Calu3 (cell line): ENCODE measurements at places on chromosomes 16 and 17. TPM values are rescaled to one million over a fixed set of nuclear protein-coding genes. Genes with fewer than 3 reads are reported as not detected.

DNA sequence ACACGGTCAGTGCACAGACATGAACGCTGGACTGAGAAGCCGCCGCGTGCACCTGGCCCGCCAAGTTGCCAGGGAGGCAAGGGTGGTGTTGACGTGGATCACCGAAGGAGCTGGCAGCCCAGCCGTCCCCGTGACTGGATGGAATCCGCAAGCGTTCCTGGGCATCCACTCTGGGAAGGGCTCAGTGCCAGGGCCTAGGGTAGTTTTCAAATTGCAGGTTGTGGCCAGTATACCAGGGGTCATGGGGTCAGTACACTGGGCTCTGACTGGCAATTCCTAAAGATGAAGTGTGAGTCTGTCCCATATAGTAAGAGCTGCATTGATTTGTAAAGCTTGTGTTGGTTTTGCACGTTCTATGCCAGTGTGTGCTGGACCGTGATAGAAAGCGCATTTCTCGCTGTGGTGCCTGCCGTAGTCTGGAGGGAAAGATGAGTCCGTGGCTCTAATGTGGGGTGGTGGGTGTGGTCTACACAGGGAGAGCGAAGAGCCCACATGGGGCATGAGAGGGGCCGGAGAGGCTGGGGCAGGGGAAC, 21.1 kb upstream of the METRNL start:
- no peak overlapping the region for H3K27ac ChIP-seq
- H3K36me3 ChIP-seq, result no peaks in the 10 kb centered on the region
- DNase-seq, result no peak
- no peaks in the 10 kb centered on the region for H3K27me3 ChIP-seq
- H3K4me1 ChIP-seq, result peaks cover 8% of the 10 kb centered on the region

- peaks cover 39% of the 10 kb centered on the region for H3K27me3 ChIP-seq
- H3K27ac ChIP-seq, result no peak overlapping the region
- H3K36me3 ChIP-seq, result peaks cover 11% of the 10 kb centered on the region
- H3K4me1 ChIP-seq, result no peaks in the 10 kb centered on the region
- H3K4me3 ChIP-seq, result no peak overlapping the region
Observed at GRCh38 chr16:28496844-28497243, 2.4 kb downstream of the APOBR start.

- peaks cover 56% of the 10 kb centered on the region for H3K36me3 ChIP-seq
- no peaks in the 10 kb centered on the region for H3K27me3 ChIP-seq
- peaks cover 24% of the 10 kb centered on the region for H3K4me1 ChIP-seq
- no peak overlapping the region for H3K4me3 ChIP-seq
- DNase-seq, result no peak
- H3K27ac ChIP-seq, result no peak overlapping the region
Observed at GRCh38 chr17:78125976-78126894, 2.3 kb downstream of the TMC6 start.

KRT24 gene
- total RNA-seq, result 2.0 and 2.4 TPM in 2 replicates

GRCh38 chr17:80929449-80929848, 62.2 kb upstream of the CHMP6 start:
- no peak overlapping the region for H3K27ac ChIP-seq
- H3K36me3 ChIP-seq, result no peaks in the 10 kb centered on the region
- H3K4me3 ChIP-seq, result no peak overlapping the region
- no peaks in the 10 kb centered on the region for H3K27me3 ChIP-seq
